Activated CD4-positive, alpha-beta memory T cell treated with anti-CD3 and anti-CD28 coated beads, Interleukin-2, amount 10 ng/mL, durations not matched to agents 7 days and 5 days (primary cell): ENCODE measurements at places on chromosomes 1 and 21. TPM values are rescaled to one million over a fixed set of nuclear protein-coding genes. Genes with fewer than 3 reads are reported as not detected.

PDE4B gene
- total RNA-seq, result 48.0 TPM

DNA sequence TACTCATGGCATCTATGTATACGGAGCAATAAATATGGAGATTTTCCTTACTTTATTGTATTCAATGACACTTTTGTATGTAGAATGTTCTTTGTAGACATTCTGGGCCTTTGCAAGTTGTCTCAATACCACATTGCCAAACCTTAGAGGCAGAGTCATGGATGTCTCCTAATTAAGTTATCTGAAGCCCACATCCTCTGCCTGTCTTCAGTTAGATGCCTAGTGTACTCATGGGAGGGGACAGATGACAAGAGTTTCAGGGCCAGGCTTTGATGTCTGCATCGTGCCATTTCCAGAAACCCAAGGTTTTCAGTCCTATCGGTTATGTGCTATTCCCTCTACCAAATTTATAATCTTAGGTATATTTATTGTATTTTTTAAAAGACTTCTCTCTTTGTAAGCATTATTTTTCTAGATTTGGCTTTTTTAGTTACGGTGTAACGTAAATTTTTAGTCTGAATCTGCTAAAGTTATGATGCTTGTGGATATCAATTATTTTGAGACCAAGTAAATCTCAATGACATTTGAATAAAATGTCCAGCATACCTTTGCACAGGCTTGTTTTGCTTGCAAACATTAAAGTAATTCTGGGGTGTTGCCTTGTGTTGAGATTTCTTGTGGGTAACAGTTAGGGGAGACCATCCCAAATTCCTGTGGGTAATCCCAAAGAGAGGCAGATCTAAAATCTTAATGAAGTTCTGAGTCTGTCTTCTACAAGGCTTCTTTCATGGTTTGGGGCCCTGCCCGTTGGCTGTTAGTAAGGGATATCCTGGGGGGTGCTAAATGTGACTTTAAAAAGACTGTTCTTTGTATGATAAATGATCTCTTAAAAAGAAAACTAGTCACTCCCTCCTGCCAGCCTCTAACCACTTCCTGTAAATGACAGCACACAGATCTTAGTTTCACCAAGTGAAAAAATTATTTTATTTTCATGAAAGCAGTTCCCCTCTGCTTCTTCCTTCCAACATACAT is 8.0 kb upstream of the MACF1 start:
- peak; percentile 73 for DNase-seq

NECTIN4 gene
- not detected for total RNA-seq

GPR52 gene
- 1.6 TPM for total RNA-seq

ZNF692 gene
- 45.9 TPM for total RNA-seq

S100A1 gene
- total RNA-seq, result not detected

FMN2 gene
- total RNA-seq, result not detected

TMEM167B gene
- total RNA-seq, result 31.8 TPM

DNA sequence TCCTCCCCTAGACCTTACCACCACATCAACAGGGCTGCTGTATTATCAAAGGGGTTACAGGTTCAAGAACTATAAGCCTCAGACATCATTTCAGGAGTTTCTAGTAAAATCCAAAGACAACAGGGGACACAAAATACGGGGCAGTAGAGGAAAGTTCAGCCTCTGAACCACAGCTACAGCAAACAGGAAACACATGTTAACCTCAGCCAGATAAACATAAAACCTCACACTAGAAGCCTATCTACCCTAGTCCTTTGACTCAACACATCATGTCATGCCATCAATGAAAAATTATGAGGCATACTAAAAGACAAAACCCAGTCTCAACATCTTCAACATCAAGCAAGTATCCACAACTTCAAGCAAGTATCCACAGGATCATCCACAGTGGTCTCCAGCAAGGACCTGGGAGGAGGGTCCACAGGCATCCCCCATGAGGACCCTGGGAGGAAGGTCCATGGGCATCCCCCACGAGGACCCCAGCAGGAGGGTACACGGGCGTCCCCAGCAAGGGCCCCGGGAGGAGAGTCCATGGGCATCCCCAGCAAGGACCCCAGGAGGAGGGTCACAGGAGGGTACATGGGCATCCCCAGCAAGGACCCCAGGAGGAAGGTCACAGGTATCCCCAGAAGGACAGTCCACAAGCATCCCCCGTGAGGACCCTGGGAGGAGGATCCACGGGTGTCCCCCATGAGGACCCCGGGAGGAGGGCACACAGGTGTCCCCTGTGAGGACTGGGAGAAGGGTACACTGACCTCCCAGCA is 440.0 kb downstream of the MATN1 start:
- no peak for DNase-seq

DNA sequence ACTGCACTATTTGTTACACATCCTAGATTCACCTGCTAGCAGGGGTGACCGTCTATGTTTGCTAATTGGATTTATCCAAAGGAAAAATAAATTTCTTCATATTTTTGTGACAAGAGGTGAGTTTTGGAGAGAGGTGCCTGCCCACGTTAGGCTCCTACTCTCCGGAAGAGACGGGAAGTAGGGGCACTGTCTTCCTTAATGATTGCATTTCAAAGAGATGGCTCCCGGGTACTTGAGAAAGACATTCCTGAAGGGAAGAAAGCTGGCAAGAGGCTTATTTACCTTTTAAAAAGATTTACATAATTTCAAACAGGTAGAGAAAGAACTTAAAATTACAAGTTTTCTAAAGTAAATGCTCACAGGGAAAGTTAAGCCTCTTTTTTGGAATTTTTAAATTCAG is 18.7 kb upstream of the IL19 start:
- DNase-seq, result no peak

TBX19 gene
- total RNA-seq, result 2.4 TPM

OPTC gene
- not detected for total RNA-seq

CD52 gene
- 1,572 TPM for total RNA-seq
